ENCODE measurements at places on chromosomes 12 and 14.

GRCh38 chr12:114958538-114958937, 274.6 kb upstream of the TBX3 start:
- DNase-seq = no peak

DNA sequence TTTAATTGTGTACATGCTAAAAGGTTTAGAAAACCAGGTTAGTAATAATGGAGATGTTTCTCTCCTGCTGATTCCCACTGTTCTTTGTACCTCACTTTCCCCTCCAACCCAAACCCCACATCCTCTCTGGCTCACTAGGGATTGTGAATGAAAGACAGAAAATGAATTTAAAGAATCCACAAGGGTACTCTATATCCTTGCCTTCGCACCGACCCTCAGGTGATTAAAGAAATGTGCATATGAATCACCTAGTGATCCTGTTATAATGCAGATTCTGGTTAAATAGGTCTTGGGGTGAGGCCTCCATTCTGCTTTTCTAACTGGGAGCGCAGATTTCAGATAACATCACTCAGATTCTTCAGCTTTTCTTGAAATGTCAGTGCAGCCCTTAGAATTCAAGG, 84.3 kb upstream of the OTX2 start:
- DNase-seq = no peak

DNA sequence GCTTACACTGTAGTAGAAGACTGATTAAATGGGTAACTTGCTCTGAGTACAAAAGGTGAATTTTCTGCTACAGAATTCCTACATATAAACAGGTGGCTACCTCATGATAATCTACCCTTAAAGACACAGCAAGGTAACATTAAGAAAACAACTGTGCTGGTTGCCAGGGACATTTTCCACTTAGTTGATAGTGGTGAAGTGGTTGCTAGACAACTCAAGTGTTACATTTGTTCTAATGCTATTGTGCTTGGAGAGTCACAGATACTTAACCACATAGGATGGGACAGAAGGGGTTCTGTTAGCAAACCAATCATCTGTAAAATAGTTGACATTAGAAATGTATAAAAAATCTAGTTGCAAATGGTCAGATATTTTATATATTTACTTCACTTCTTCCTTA, 870.3 kb upstream of the SEL1L start:
- no peak for DNase-seq

GRCh38 chr12:3132636-3133404, 55.6 kb downstream of the TSPAN9 start:
- no peak for DNase-seq

- DNase-seq = no peak
Measured at GRCh38 chr12:70399311-70399710, 33.2 kb downstream of the KCNMB4 start.

DNA sequence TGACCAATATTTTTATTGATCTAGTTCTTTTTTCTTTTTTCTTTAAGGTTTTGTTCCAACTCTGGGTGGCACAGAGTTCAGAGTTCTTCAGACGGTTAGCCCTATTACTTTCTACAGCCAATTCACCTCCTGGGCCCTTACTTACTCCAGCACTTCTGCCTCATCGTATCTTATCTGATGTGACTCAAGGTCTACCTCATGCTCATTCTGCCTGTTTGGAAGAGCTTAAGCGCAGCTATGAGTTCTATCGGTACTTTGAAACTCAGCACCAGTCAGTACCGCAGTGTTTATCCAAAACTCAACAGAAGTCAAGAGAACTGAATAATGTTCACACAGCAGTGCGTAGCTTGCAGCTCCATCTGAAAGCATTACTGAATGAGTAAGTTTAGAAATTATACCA, 64.7 kb downstream of the VEZT start:
- DNase-seq = no peak

- DNase-seq = no peak
Measured at GRCh38 chr14:31867570-31867969, 209.5 kb upstream of the ARHGAP5 start.

DNA sequence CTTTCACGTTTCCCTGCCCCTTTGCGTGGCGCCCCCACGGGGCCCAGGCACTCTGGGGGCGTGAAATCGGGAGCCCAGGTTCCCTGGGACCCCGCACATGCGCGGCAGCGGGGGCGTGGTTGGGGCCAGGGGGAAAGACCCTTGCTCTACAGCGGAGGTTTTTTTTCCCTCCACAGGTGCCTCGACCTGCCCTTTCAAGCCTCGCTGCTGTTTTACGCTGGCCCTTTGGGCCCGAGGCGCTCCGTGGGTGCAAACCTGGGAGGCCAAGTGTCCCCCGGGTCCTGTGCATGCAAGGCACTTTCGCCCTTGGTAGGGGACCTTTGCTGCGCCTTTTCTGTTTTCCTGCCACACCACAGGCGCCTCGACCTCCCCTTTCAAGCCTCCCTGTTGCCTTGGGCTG, 329.8 kb downstream of the ALG10 start:
- DNase-seq = no peak

DNA sequence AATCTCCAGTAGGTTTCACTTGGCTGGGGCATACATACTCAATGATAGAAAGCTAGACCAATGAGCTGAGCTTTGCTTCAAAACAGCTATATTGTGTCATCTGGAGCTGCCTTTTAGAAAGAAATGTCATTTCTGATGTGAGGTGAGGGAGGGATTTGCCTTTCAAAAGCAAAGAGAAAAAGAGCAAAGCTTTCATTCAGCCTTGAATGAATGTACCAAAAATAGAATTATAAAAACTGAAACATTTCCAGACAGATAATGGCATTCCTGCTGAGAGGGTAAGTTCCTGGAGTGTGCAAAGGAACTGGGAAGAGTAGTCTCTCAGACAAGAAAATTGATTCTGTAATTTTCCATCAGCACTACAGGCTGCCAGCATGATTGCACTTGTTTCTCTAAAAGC, 710.0 kb downstream of the LRFN5 start:
- no peak for DNase-seq

DNA sequence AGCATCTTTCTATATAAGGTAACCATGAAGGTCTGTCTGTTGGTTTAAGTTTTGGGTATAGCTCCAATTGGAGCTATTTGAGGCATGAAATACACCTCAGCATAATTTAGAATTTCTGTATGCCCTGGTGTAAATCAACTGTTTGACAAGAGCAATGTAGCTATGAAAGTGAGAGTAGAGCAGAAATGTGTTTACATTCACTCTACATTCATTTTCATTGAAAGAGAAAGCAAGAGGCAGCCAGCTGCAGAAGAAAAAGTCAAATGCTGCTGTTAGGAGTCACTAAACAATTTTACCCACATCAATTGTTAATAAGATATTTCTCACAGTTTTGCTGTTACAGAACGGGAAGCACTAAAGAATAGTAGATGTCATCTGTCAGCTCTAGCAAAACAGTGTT, 252.5 kb downstream of the SLC6A15 start:
- no peak for DNase-seq

GRCh38 chr14:71403656-71404055, 496.4 kb downstream of the PCNX1 start:
- no peak for DNase-seq

GRCh38 chr14:64948612-64949210, 6.2 kb upstream of the GPX2 start:
- DNase-seq = no peak

GRCh38 chr14:22268875-22269274, 320.1 kb downstream of the DAD1 start:
- no peak for DNase-seq

DNA sequence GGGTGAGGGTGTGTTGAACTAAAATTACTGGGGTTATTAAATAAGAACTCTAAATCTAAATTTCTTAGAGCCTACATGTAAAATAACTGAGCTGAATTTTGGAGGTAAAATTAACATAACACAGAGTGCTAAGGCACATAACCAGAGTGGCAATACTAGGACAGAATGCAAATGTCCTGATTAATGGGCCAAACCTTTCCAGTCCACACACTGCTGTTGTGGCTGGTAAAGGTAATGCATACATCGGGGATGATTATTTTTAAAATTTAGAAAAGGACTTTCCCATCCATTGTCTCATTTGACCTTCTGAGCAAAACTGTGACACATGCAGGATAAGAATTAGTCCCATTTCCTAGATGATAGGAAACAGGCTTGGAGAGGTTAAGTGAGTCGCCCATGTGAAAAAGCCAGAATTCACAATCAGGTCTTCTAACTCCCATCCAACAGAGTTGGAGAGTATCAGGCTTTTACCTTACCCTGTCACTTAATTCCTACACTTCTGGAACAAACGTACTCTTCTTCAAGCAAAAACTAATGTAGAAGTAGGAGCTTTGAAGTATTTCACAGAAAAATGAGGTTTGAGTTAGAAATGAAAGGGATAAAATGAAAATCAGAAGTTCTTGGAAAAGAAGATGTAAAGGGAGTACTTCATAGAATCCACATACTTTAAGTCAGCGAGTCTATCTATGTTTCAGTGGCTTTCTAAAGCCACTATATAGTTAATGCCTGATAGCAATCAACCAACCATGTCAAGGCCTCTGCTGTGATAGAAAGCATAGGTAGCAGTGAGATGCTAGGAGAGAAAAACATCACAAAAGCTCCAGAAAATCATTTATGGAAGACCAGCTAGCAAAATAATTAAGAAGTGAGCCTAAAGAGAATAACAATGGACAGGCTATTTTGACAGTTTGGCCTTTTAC, 334.9 kb upstream of the DIO2 start:
- DNase-seq = no peak

GRCh38 chr12:15522574-15523187, 200.4 kb downstream of the PTPRO start:
- DNase-seq = no peak

- no peak for DNase-seq
Measured at GRCh38 chr12:79859646-79860045, 75.3 kb downstream of the PPP1R12A start.

DNA sequence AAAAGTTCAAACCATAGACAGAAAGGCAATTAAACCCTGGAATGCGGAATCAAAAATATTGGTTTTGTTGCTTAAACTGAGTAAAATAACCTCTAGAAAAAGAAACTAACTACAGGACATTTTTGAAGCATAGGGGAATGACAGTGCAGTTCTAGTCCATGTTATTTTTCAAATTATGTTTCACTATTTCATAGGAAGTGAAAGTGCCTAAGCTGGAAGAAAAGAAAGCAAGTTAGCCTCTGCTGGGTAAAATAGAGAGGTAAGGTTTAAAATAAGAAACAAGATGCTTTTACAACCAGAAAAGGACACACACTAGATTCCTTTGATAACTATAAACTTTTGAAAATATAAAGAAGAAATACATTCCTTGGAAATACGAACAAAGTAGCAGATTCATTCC, 1.1 kb downstream of the CLECL1 start:
- no peak for DNase-seq

GRCh38 chr14:37697489-37698121, 102.2 kb downstream of the TTC6 start:
- DNase-seq = no peak

DNA sequence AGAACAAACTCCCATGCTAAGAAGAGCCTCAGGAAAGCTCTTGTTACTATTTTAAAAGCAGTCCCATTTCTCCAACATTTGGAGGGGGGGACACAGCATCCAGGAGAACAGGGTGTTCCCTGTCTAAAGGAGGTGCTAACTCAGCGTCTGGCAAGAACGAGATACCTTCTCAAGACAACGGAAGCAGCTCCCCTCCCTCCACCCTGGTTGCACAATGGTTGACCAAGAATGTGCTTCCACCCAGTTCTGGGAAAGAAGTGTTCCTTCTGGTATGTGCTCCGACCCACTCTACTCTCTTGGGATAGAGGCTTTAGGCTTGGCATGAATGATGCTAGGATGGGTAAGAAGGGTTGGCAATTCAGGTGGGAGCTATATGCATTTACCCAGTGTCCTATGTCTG, 1.5 kb upstream of the KRT6A start:
- DNase-seq = no peak

DNA sequence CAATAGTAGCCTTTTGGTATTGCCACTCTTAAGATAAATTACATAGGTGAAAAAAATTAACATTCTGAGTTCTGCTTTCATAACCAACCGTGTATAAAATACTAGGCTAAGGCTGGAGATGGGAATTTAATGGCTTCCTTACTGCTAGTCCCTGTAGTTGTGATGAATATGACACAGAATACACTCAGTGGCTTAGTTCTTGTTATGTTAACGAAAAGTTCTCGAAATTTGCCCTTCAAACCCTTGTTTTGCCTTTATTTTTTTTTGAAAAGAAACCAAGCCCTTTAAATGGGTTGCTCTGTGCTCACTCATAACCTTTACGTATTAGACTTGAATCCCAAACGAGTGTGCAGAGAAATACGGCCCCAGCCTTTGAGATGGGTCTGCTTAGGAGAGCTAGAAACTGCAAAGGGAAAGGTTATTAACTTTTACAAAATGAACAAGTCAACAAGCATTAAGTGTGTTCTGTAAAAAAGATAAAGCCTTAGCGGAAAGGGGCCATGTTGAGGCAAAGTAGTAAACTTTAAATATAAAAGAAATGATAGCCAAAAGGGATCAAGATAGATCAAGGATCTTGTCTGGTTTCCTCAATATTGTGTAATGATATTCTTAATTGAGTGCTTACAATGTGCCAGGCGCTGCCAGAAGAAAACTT, 1.7 kb downstream of the NUDT4 start:
- no peak for DNase-seq

- no peak for DNase-seq
Measured at GRCh38 chr12:28027947-28028724, 55.6 kb upstream of the PTHLH start.

GRCh38 chr12:132146772-132147422, 2.6 kb downstream of the NOC4L start:
- DNase-seq = no peak

GRCh38 chr14:64725261-64725815, 21.1 kb downstream of the PLEKHG3 start:
- DNase-seq = no peak

DNA sequence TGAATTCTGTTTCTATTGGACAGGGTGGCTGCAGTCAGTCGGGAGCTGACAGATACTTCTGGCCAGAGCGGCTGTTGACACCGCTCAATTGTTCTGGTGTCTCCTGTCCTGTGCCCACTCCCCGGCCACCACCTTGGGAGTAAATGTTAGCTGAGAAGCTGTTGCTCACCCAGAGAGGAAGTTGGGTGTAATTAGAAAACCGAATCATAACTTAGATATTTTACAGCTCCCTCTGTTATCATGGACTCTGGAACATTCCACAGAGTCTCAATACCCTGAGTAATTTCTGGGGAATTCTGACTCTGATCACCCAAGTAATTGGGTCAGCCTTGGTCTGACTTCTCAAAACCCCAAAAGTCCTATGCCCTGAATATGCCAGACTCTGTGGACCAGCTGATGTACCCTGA, 58.3 kb upstream of the RFLNA start:
- peak; percentile 59 for DNase-seq

DNA sequence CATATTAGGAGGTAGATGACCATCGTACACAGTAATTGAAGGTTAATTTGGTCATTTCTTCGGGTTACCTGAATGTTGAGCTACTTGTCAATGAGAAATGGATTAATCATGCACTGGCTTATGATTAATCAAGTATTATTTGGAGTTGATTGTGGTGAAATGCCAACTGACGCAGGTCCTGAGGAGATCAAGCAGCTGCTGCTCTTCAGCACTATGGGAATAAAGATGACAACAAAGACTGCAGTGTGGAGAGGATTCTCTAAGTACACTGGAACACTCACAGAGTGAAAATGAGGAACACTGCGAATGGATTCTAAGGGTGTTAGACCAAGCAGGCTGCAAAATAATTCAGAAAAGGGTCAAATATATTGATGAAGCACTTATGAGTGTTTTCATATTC, 202.8 kb upstream of the DIO2 start:
- DNase-seq = no peak

GRCh38 chr12:44314007-44314500, 478.2 kb downstream of the TMEM117 start:
- no peak for DNase-seq

- peak; percentile 57 for DNase-seq
Measured at GRCh38 chr12:84763107-84763506, 149.5 kb downstream of the SLC6A15 start.

- peak; percentile 83 for DNase-seq
Measured at GRCh38 chr12:51820526-51821439, 27.7 kb downstream of the FIGNL2 start.

Measured in MG63 (cell line).